ENCODE measurements at places on chromosomes 6 and 20.

DNA sequence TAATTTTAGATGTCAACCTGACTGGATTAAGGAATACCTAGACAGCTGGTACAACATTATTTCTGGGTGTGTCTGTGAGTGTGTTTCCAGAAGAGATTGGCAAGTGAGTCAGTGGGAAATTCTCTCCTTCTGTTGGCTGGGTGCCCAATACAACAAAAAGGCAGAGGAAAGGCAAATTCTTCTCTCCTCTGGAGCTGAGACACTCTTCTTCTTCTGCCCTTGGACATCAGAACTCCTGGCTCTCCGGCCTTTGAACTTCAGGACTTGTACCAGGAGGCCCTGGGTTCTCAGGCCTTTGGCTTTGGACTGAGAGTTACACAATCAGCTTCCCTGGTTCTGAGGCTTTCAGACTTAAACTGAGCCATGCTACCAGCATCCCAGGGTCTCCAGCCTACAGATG is 7.8 kb upstream of the BTN3A1 start:
- DNase-seq, result no peak

- DNase-seq, result no peak
Observed at GRCh38 chr6:135397172-135397952, 100.2 kb downstream of the AHI1 start.

DNA sequence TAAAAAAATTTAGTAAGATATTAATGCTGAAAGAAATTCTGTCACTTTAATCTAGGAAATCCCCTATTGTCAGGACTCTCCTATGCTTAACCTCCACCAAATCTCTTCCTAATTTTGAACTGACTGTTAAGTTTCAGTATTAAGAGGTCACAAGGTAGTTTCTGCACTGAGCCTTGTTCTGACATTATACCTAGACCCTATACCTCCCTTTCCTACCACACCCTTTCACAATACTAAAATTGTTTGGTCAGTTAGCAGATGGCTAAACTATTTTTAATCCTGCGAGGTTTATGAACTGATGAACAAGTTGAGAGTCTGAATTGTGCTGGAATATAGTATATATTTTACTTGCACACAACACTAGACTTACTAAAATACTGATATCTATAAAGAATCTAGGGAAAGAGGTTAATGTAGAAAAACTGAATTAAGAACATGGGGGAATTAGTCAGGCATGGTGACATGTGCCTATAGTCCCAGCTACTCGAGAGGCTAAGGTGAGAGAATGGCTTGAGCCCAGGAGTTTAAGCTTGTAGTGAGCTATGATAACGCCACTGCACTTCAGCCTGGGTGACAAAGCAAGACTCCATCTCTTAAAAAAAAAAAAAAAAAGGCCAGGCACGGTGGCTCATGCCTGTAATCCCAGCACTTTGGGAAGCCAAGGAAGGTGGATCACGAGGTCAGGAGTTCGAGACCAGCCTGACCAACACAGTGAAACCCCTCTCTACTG is 51.5 kb downstream of the HBS1L start:
- DNase-seq, result no peak

- no peak for DNase-seq
Observed at GRCh38 chr6:48200869-48201390, 89.9 kb upstream of the PTCHD4 start.

DNA sequence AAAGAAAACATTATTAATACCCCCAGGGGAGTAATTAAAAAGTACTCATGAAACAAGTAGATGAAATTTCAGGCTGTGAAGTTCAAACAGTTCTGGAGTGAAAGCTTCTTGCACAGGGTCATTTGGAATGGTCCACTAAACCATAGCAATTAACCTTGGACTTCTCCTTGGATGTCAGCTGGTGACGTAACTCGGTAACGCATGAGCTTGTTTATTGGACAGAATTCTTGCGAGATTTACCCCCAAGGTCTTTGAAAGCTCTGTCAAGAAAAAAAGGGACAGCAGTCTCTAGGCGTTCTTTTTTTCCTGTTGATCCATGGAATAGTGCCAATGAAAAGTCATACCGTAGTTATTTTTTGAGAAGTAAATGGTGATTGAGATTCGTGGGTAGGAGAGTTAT is 2.2 kb downstream of the CD83 start:
- no peak for DNase-seq

DNA sequence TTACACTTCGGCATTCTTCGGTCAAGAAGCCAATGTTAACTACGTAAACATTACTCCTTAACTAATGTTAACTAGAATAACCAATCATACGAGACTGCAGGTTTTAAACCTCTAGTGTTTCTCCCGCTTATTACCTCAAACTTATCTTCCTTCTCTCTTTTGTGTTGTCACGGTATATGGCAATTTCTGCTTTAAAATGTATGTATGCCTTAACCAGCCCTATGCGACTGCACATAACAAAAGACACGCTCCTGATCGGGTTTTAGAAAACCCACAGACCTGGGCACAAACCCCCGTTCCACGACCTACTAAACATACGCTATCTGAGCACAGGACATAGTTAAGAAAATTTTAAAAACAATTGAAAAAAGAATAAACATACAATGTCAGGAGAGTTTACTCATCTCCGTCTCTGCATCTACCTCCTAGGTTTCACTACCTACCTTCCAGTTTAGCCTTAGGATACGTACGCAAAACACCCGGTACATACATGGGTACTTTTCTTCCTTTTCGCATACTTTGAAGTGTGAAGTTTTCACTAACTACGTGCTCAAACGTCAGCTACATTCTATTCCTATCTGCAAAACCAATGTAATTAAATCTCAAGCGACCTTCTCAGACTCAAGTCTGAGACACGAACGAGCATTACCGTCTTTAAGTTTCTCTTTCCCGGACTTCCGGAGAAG is 1.1 kb downstream of the CD164 start:
- no peak for DNase-seq

DNA sequence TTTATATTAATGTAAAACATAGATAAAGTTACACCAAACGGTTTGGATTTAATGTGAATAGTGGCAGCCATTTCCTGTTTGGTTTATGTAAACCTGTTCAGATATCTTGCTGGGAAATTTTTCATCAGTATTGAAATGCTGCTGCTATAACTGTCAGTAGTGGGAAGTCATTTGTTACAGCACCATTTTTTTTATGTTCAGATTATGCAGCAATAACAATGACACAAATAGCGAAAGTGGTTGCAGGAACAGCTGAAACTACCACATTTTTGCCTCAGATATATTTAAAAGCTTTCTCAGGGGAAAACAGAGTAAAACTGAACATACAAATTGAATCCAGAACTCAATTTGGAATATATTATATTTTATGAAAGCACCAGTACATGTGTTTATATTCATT is 128.8 kb upstream of the SIM1 start:
- DNase-seq, result no peak

Measured in omental fat pad (tissue), 4 donors.